Heart left ventricle (tissue), 16 donors: ENCODE measurements at places on chromosomes 4 and X. TPM values are rescaled to one million over a fixed set of nuclear protein-coding genes. Genes with fewer than 3 reads are reported as not detected.

ANK2 gene
- 209 TPM for total RNA-seq

- no peak for DNase-seq
These were observed 51.7 kb upstream of the OTUD4 start for GRCh38 chr4:145231906-145232700.

- DNase-seq = no peak
These were observed 1161.4 kb upstream of the PCDH7 start for GRCh38 chr4:29558789-29559188.

GRCh38 chrX:53071604-53072417, 10.4 kb upstream of the TSPYL2 start:
- DNase-seq = peak; percentile 69

DNA sequence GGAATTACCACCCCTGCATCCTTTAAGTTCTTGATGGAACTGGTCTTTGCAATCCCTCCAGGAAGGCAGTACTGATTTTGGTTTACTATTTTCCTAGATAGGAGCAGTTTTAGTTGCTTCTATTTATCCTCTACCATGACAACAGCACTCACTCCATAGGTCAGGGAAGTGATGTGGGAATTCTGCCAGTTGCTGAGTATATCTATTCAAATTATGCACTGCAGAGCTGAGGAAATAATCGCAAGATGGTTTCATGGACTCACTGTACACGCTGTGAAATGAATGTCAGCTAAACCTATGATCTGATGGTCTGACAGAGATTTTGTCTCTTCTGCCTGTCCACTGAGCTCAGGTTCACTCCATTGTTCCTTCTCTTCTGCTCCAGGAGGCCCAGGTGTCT, 135.8 kb downstream of the FAAH2 start:
- no peak for DNase-seq

GABRG1 gene
- not detected for total RNA-seq

INTS6L gene
- total RNA-seq = 2.7 TPM

XAGE1A gene
- total RNA-seq = not detected

DDIT4L gene
- total RNA-seq = not detected

DNA sequence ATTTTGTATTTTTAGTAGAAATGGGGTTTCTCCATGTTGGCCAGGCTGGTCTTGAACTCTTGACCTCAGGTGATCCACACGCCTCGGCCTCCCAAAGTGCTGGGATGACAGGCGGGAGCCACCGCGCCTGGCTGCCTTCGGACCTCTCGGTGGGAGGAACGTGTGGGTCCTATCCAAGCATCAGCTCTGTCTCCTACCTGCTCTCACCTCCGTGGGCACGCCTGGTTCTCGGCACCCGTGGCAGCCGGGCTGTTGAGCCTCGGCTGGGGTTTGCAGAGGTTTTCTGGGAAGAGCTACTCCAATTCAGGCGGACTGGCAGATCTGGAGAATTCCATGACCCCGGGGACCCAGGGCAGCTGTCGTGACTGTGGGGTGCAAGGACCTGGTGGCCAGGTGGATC, 23.6 kb upstream of the PPP2R3B start:
- DNase-seq = no peak

RASSF6 gene
- total RNA-seq = not detected

- no peak for DNase-seq
These were observed 13.4 kb downstream of the P2RY10 start for GRCh38 chrX:78958419-78959116.

DNA sequence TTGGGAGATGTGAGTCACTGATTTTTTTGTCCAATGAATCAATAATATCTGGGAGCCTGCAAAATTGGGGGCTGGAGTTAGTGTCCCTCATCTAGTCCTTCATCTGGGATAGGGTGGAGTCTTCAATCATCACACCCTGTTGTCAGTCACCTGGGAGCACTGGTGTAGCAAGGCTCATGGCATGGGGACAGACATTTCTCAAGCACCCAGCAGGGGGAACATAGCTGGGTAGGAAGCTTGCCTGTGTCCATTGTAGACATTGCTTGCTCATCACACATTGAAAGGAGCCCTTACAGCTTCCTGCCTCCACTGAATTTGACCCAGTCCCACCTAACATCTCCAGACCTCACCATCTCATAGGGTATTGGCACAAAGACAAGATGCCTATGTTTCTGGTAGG, 61.2 kb downstream of the SEL1L3 start:
- DNase-seq = no peak

DNA sequence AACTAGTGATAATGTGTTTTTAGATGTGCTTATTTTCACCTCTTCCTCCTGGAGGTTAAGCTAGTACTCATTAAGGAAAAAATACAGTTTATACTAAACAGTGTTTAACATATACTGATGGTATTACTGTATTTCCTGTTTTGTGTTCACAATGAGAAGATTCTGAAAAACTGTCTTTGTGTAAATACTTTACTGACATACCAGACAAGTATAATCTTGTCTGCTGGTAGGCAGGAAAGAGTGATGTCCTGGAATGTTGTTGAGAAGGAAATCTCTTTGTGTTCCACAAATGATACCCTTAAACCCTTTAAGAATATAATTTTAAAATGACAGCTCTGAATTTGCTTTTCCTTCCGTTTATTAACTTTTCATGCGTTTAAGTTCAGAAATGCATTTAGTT, 205.5 kb upstream of the NUDT6 start:
- no peak for DNase-seq

DNA sequence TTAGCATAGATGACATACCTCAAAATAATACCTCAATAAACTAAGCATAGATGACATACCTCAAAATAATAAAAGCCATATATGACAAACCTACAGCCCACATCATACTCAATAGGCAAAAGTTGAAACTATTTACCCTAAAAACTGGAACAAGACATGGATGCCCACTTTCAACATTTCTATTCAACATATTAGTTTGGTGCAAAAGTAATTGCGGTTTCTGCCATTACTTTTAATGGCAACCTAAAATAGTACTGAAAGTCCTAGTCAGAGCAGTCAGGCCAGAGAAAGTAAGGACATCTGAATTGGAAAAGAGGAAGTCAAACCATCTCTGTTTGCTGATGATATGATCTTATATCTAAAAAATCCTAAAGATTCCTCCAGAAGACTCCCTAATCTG, 250.4 kb downstream of the RAB28 start:
- DNase-seq = no peak

- no peak for DNase-seq
These were observed 333.3 kb downstream of the PDGFC start for GRCh38 chr4:156638334-156638733.

- DNase-seq = no peak
These were observed 30.6 kb downstream of the GUCY1B1 start for GRCh38 chr4:155789391-155789790.

GRCh38 chrX:107135049-107135964, 16.7 kb upstream of the RBM41 start:
- DNase-seq = no peak

DAPP1 gene
- 7.5 TPM for total RNA-seq

GRCh38 chr4:61485056-61485455, 284.9 kb downstream of the ADGRL3 start:
- no peak for DNase-seq

CLTRN gene
- total RNA-seq = 0.45 TPM

GRCh38 chr4:129371065-129371464, 275.1 kb downstream of the C4orf33 start:
- no peak for DNase-seq

GRCh38 chr4:126358041-126358440, 1043.3 kb downstream of the FAT4 start:
- DNase-seq = no peak

GRCh38 chr4:3372933-3373465, 68.8 kb upstream of the HGFAC start:
- peak; percentile 73 for DNase-seq

- peak; percentile 67 for DNase-seq
These were observed 1.1 kb upstream of the SH3BP2 start for GRCh38 chr4:2791518-2792395.

- DNase-seq = peak; percentile 89
These were observed 966 bp downstream of the CCNG2 start for GRCh38 chr4:77157859-77158486.

GRCh38 chr4:51845711-51846110, 2.8 kb downstream of the DCUN1D4 start:
- DNase-seq = no peak

DNA sequence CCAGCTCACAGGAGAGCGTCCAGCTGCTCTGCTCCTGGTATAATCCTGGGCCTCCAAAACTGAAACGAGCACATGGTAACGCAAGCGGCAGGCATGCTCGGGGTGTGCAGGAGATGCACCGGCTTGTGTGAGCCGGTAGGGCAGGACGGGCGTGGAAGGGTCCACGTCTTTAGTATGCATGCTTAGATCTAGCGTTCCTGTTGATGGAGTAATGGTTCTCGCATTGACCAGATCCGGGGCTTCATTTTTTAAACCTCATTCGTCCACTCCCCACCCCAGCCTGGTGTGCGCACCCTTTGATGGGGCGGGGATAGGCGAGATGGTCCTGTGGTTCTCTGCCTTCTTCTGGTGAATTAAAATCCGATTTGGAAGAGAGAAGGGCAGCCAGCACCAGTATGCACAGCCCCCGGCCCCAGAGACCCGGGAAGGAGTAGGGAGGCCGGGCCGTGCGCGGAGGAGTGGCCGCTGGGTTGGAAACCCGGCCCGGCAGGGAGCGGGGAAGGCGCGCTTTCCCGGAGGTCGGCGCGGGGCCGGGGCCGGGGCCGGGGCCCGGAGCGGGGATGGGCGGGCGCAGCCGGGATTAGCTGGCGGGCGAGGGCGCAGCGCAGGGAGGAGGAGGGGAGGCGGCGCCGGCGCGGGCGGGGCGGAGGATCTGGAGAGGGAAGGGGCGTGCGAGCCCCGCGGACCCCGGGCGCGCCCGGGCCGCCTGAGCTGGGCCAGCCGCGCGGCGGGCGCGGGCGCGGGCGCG, 39.9 kb downstream of the FAM149A start:
- peak; percentile 69 for DNase-seq

- DNase-seq = no peak
These were observed 15.5 kb downstream of the CCNQ start for GRCh38 chrX:153583433-153583832.

DNA sequence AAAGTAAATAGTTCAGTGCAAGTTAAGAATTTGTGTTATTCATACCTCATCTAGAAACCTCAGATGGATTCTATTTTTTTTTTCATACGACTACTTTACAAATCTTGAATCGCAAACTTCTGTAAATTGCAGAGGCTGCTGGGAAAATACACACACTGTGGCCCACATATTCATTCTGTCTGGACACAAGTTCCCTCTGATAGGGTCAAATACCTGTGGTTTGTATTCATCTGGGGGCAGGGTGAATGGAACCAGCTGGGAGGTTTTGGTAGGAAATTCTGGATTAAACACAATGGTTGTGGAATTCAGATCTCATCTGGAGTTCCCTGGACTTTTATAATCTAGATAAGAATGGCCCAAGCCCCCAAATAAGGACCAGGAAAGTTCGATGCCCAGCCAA, 56.2 kb downstream of the SPATA18 start:
- DNase-seq = no peak

ERAS gene
- total RNA-seq = not detected

MAEA gene
- total RNA-seq = 55.5 TPM

DNA sequence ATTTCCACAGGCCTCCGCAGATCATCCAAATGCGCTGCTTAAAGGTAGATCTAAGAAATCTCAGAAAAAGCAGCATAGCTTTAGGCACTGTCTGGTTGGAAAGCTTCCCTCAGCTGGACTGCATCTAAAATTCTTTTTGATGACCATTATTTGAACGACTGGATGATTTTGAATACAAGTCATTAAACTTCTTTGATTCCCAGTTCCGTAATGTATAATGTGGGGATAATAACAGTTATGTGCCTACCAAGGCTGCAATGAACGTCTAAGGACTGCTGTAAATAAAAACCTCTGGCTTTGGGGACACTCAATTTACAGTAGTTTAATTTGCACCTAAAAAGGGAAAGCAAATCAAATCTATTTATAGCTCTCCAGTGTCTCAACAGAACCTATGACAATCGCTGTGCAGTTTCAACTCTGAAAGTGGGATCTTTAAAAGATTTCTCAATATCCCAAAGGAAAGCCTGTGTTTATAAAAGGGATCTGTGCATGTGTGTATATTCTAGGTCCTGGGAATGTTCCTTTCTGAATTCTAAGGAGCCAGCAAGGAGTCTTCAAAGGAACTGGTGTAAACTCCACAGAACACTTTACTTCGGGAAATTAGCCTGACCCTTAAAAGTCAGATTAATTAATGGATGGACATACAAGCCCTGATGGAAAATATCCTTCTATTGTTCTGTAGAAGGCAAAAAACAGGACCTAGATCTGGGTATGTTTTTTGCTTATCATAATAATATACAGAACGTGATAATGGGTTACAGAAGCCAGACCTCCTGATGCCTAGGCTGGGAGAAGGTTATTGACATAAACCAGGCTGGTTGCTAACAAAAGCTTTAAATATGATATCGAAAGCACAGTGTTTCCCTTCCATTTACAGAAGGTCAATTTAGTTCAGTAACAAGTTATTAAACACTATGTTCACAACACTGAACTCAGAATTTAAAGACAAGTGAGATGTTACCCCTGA, 53.4 kb downstream of the AFAP1 start:
- DNase-seq = no peak

GAGE1 gene
- total RNA-seq = not detected

CENPVL1 gene
- not detected for total RNA-seq

DNA sequence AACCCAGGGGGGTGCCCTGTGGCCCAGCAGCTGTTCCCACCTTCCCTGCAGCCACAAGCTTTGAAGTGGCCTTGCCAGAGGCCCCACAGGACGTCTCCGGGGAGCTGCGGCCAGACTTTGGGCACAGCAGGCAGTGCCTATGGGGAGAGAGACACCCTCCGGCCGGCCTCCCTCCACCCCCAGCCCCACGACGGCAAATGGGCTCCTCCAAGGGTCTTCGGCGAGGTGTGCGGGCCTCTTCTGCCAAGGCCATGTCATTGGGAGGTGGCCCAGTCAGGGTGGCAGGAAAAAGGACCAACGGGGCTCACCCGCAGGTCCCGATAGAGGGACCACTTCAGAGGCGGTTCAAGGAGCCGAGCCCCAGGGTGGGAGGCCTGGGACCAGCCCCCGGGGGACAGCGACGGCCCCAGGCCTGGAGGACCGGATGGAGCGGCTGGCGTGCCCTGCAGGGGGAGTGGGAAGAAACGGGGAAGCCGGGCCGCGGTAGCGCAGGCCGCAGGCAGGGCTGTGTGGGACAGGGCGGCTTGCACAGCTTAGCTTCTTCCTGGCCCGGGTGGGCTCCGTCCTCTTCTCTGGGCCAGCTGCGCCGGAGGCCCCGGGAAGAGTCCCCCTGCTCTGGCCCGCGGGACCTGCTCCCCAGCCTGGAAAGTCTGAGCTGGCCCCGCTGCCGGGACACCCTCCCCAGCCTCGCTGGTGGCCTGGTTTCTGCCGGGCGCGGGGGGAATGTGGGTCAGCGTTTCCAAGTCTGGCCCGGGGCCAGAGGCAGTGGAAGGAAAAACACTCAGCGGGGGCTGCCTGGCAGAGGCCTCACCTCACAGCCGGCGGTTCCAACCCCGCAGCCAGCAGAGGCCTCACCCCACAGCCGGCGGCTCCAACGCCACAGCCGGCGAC, 21.9 kb upstream of the SPON2 start:
- peak; percentile 77 for DNase-seq
